ACHN (cell line): ENCODE measurements at places on chromosomes 7 and 10.

GRCh38 chr7:16271990-16272665 is 149.2 kb downstream of the CRPPA start:
- no peak for DNase-seq

- DNase-seq = peak; percentile 24
Measured at GRCh38 chr7:69932034-69932628, 333.9 kb downstream of the AUTS2 start.

DNA sequence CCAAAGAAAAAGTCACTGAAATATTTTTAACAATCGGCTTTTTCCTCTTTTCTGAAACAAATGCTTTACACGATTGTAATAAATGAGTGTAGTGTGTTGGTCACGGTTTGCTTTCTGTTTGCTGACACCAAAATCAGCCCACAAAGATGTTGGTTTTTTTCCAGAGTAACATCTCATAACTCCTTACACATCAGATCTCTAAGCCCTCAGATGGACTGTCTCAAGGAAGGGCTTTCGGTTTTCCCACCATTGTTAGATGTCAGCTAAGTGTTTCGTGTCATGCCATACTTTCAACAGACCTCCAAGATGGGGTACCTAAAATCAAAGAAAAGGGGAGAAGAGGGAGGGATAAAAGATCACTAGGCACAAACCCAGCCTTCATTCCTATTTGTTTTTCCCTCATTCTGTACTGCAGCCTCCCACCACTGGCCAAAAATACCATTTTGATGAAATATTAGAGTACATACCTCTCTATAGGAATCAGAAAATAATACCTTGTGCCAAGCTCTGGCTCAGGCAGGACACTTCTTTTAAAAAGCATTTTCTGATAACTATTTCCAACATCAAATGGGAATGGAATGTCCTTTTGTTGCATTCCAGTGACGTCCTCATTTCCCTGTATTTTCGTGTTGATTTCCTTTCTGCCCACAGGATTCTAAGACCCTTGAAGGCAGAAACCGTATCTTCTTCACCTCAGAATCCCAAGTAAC is 159.1 kb downstream of the DGKI start:
- DNase-seq = no peak

DNA sequence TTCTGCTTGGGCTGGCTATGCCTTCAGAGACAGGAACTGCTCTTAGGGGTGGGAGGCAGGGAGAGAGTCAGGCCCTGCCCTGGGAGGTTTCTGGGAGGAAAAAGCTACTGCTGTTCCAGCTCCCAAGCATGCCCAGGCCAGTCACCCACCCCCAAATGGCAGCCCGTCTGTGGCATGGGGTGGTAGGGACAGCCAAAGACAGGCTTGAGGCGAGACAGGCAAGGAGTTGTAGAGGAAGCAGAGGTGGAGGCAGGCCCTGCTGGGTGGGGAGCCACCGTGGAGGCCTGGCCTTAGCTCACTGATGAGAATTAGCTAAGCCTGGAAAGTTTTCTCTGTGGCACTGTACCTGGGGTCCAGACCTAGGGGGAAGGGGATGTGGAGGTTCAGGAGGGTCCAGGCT is 6.6 kb upstream of the SAMD8 start:
- DNase-seq = no peak

DNA sequence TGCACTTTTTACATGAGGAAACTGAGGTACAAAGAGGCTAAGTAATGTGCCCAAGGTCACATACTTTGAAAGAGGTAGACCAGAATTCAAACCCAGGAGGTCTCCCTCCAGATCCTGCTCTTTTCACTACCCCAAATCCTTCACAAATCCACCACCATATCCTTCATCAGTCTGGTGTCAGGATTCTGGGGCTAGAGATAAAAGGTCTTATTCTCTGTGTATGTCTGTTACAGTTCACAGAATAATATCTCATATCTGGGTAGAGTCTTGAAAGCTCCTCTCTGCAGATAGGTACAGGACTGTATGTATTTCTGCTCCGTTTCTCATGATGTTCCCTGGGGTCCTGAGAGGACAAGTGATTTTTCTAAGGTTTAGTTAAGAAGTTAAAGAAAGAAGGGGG is 4.9 kb downstream of the PIK3CG start:
- no peak for DNase-seq

GRCh38 chr7:99139036-99139435 is 4.9 kb downstream of the SMURF1 start:
- DNase-seq = peak; percentile 52

- DNase-seq = no peak
Measured at GRCh38 chr7:24346129-24346528, 62.1 kb downstream of the NPY start.

DNA sequence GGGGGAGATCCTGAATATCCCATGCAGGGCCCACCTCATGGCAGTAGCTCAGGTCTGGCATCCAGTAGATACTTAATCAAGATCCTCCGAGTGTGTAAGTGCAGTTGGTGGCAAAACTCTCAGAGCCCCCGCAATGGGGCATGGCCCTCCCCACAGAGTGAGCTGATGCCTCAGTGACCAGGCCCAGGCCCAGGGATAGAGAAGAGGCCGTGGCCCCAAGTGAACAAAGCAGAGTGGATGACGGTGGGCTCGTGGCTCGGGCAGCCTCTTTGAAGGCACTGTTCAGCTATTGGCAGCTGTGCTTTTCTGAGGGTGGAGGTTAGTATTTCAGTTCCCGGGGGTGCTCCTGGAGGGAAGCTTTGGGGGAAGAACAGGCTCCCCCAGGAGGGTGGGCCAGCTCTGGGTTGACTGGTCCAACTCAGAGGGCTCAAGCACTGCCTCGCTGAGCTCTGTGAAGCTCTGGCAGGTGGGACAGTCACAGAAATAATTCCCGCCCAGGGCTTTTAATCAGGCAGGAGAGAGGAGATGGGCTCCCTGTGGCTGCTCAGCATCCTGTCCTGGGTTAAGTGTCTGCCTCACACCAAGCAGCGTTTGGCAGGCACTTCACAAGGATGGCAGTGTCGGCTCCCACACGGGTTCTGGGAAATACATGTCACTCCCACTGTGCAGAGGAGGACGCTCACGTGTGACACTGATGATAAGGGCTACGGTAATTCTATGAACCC is 583.6 kb downstream of the TCERG1L start:
- DNase-seq = no peak

DNA sequence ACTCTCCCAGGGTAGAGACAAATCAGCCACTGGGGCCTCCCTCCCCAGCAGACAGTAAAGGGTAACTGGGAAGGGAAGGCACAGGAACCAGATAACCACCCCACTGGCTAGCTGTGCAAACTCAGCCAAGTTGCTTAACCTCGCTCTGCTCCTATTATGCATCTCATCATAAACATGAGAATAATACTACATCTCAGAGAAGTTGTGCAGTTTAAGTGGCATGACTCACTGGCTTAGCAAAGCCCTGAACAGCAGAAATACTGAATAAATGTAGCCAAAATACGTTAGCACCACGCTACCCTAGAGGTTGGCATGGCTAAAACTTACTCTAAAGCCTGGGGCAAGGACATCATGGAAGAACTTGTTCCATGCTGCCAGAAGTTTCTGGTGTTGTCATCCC is 128.1 kb upstream of the ANK3 start:
- no peak for DNase-seq

GRCh38 chr7:114084472-114085312 is 165.9 kb upstream of the PPP1R3A start:
- DNase-seq = peak; percentile 67

- DNase-seq = no peak
Measured at GRCh38 chr10:62860946-62861345, 44.8 kb upstream of the EGR2 start.

GRCh38 chr10:119973281-119973680 is 80.8 kb downstream of the SEC23IP start:
- peak; percentile 24 for DNase-seq

DNA sequence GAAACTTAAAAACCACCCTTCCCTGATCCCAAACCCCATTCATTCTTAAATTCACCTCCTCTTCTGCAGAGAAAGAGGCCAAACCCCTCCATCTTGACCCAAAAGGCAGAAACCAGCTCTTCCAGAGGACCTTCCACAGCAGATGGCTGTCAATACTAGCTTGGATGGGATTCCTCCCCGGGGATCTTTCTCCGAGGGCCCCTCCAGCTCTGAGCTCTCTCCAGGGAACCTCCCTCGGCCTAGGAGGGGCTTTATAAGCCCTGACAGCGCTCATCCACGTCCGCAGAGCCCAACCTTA is 5.4 kb downstream of the TNRC18 start:
- no peak for DNase-seq

GRCh38 chr10:7795605-7796004 is 7.6 kb downstream of the ATP5F1C start:
- DNase-seq = no peak

DNA sequence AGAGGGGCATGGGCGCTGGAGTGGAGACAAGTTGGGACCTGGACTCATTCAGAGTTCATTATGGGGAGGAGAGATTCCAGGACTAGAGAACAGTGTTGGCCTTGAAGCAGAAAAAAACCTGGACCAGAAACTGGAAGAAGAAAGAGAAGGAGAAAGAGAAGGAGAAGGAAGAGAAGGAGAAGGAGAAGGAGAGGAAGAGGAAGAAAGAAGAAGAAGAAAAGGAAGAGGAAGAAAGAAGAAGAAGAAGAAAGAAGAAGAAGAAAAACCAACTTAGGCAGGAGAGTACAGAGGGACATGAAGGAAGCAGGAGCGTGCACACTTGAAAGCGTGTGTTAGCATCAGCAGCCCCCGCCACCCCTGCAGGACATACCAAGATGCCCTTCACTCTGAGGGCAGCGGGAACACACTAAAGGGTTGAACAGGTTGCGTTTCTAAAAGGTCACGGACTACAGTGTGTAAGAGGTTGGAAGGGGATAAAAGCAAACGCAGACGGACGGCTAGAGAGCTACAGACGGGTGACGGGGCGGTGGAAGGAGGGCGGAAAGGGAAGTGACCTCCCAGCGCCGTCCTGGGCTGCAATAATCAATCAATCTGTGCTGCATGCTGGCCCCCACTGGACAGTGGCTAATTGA is 95.3 kb downstream of the SEC61G start:
- no peak for DNase-seq

GRCh38 chr7:6279341-6279740 is 6.9 kb upstream of the CYTH3 start:
- DNase-seq = no peak

- peak; percentile 89 for DNase-seq
Measured at GRCh38 chr10:84179059-84179710, 5.6 kb downstream of the GPR15LG start.

DNA sequence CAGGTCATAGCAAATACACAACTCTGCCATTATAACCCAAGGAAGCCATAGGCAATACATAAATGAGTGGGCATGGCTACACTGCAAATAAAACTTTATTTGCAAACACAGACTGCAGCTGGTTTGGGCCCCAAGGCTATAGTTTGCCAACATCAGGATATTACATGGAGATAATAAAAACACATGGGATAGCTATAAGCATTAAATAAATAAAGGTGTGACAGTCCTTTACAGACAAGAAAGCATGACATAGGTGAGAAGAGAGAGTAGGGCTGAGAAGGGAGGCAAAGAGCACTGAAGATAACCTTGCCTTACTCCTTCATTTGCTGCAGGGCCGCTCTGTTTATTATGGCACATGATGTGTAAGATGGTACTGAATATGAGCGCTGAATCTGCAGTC is 135.1 kb upstream of the GHITM start:
- no peak for DNase-seq

DNA sequence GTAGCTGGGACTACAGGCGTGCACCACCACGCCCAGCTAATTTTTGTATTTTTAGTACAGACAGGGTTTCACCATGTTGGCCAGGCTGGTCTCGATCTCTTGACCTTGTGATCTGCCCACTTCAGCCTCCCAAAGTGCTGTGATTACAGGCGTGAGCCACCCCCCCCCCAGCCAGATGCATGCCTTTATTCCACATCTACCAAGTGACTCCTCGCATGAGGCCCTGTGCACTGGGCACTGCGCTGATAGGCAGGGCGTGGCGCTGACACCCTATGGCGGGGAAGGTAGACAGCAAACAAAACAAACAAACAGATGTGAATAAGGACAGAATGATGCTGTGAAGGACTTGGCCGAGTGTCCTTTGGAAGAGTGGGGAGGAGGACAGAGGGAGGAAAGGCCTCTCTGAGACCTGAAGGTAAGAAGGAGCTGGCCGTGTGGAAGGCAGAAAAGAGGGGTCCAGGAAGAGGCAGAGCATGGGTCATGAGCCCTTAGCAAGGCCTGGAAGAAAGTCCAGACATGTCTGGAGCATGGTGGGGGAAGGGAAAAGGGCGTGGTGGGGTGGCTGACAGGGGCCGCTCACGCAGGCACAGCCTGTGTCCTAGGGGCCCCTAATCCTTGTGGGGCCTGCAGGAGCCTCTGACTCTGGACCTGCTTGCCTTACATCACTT is 47.5 kb upstream of the CACUL1 start:
- no peak for DNase-seq

DNA sequence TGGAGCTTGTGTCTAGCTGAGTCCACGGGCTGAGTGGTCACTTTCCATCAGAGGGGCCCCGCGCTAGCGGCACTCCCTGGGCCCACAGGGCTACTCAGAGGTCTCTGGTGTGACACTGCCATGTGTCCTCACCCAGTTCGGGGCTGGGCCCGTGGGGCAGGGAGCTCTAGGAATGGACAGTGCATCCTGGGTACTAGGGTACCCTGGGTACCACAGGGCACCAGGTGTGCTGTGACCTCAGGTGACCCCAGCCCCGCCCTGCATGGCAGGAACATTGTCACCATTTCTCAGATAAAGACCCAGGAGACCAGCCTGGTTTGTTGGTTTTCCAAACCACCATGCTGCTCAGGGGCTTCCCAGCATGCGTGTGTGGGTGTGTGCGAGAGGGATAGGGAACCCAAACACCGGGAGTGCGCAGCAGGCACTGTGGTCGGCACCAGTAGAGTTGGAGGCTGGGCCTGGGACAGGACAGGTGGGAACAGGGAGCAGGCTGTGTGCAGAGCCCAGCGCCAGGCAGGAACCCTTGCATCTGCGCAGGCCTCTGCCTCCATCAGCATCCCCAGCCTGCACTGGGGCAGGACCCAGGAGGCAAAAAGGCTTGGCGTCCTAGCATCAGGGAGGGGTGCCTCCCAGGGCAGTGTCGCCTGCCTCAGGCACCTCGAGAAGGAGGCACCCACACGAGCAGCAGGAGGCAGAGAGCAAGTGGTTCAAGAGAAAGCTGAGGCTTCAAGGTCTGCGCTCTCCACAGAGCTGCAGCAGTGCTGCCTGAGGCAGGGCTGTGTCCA is 19.4 kb upstream of the CSGALNACT2 start:
- no peak for DNase-seq

DNA sequence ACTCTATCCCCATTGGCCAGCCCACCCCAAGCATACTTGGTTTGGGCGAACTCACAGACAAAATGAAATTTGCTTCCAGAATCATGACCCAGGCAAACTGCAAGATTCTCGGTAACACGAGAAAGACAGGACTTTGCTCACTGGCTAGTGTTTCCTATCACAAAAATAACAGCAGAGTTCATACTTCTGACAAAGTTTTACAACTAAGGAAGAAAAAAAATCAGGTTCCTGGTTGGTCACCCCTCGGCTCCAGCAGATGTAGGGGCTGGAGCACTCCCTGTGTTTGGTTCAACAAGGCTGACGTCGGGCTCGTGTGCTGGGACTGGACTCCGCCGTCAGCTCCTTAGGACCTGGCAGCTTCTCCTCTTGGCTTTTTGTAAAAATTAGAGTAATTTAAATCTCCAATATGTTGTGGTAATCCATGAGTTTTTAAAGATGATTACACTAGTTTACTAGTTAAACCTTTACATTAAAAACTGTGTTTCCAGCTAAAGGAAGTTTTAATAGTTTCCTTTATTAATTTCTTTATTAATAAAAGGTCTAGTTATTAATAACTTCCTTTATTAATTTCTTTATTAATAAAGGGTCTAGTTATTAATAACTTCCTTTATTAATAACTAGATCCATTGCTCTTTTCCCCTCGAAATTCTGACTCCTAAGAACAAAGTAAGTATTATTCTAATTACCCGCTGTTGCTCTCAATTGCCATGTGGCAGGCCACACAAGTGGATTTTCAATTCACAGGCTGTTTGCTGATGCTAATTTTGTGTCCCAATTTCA is 115.6 kb upstream of the RNF32 start:
- no peak for DNase-seq
